ENCODE measurements at places on chromosomes 3 and 15.
A peak's percentile ranks its signal among the peaks of the same experiment; 100 is the strongest.

- no peak for DNase-seq
Measured at GRCh38 chr15:41779662-41780157, 5.4 kb downstream of the MAPKBP1 start.

GRCh38 chr3:111864821-111865656 lies 6.0 kb downstream of the PHLDB2 start:
- DNase-seq, result no peak

GRCh38 chr15:58590926-58591325 lies 158.6 kb downstream of the ADAM10 start:
- no peak for DNase-seq

DNA sequence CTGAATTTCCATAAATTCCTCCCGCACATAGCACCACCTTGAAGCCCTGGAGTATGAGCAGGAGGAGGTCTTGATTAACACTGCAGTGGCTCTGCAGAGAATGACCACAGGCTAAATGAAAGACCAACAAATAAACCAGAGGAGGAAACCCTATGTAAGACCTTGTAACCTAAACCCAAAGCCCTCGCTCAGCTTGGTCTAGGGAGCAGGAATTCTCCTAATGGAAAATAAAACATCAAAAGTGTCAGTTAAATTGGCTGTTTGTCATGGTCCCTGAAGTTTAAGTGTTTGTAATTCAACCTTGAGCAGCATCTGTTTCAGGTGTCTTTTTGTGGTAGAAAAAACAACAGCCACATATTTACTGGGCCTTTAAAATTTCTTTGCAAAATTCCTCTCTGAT lies 9.2 kb upstream of the UBE2Q2 start:
- no peak for DNase-seq

DNA sequence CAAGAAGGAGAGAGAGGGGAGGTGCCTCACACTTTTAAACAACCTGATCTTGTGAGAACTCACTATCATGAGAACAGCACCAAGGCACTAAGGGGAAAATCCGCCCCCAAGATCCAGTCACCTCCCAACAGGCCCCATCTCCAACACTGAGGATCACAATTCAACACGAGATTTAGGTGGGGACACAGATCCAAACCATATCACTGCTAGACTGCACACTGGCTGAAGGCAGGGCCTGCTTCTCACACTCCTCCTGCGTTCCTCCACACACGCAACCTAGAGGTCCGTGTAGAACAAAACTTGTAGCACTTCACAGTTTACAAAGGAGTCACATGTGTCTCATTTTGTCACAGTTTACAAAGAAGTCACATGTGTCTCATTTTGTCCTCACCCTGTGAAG lies 97.8 kb downstream of the DAPK2 start:
- no peak for DNase-seq

DNA sequence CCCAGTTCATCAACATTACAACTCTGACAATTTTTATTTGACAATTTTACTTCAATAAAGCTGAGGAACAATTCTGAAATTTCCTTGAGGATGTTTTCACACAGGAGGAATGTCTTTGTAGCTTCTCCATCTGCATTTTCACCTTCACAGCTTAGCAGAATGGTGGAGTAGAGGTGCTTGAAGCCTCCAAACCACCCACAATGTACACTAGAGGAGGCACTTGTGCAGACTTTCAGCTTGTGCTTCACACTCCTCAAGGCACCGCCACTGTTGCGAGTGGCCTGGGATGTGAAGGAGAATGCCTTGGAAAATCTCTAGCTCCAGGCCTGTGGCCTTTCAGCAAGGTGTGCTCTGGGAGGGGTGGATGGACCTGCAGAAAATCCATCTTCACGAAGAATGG lies 181.9 kb downstream of the EPHB1 start:
- DNase-seq, result no peak

DNA sequence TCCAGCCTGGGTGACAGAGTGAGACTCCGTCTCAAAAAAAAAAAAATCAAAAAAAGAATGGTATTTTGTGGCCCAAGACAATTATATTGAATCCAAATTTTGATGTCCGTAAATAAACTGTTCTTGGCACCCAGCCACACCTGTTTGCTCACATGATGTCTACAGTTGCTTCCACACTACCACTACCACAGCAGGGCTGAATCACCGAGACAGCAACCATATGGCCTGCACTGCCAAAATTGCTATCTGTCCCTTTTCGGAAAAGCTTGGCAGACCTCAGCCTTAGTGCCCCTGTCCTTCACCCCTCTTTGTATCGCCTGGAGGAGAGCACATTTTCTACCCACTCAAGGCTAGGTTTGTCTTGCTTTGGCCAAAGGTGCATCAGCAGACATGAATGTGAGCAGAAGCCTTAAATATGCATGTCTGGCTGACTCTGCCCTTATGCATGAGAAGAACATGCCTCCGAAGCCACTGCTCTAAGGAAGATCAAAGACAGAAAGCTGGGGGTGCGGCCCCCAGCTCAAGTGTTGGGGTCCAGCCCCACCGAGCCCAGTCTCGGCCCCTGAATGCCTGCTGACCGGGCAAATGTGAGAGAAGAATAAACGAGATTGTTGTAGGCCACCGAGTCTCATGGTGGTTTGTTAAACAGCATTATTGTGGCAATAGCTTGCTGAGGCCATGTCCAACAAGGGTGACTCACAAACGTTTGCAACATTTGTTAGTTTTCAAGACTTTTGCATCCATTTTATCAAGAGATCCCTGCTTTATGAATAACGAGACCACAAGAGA lies 108.1 kb downstream of the TPRA1 start:
- no peak for DNase-seq

- DNase-seq, result peak; percentile 59
Measured at GRCh38 chr15:52294881-52295420, 653 bp downstream of the MYO5C start.

GRCh38 chr3:42688016-42688415 lies 2.7 kb downstream of the KLHL40 start:
- no peak for DNase-seq

DNA sequence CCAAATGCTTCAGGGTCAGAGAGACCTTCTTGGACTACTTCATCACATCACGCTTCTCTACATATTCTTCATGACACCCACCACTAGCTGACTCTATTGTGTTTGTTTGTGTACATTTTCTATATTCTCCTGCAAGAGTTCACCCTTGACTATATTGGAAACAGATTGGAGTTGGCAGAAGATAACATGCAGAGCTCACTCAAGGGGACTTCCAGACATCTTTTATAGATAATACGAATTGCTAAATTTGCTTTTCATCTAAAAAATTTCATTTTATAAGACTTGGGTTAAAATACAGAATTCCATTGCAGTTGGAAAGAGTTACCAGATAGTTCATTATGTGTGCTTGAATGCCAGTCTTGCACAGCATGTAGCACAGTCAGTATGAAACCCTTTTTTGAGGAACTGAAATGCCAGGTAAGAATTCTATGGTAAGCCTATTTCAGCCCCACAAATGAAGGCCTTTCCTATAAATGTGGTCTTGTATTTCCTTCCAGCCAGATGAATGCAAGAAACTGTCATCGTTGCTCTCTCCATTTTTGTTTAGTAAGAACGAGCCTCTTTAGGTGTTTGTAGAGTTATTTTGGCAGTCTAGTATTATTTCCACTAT lies 177.6 kb downstream of the GHSR start:
- no peak for DNase-seq

GRCh38 chr3:105905328-105905727 lies 36.5 kb upstream of the CBLB start:
- no peak for DNase-seq

- DNase-seq, result no peak
Measured at GRCh38 chr15:55990998-55991397, 2.4 kb downstream of the NEDD4 start.

DNA sequence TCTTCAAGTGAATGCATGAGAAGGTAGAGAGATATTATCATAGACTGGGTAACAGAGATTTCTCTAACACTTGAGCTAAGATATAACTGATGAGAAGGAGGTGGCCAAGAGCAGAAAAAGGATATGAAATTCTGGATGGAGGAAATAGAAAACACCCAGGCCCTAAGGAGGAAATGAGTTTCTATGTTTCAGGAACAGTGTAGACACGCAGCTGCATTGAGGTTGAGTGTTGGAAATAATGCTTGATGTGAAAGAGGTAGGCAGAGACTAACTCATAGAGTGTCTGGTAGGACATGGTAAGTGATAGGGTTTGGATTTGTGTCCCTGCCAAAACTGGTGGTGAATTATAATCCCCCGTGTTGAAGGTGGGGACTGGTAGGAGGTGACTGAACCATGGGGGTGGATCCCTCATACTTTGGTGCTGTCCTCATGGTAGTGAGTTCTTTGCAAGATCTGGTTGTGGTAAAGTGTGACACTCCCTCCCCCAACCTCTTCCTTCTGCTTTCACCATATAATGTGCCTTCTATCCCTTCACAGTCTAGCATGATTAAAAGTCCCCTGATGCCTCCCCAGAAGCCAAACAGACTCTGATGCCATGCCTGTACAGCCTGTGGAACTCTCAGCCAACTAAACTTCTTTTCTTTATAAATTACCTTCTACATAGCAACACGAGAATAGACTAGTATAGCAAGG lies 787.3 kb downstream of the EDEM1 start:
- DNase-seq, result no peak

DNA sequence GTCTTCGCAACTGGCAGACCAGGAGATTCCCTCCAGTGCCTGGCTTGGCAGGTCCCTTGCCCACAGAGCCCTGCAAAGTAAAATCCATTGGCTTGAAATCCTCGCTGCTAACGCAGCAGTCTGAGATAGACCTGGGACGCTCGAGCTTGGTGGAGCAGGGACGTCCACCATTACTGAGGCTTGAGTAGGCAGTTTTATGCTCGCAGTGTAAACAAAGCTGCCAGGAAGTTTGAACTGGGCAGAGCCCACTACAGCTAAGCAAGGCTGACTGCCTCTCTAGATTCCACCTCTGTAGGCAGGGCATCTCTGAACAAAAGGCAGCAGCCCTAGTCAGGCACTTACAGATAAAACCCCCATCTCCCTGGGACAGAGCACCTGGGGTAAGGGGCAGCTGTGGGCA lies 205.0 kb upstream of the MME start:
- DNase-seq, result no peak

GRCh38 chr3:13069495-13069894 lies 3.7 kb downstream of the IQSEC1 start:
- no peak for DNase-seq

GRCh38 chr15:58987036-58987435 lies 427 bp upstream of the RNF111 start:
- DNase-seq, result no peak

- DNase-seq, result no peak
Measured at GRCh38 chr3:138976047-138976446, 29.0 kb downstream of the FOXL2NB start.

- DNase-seq, result no peak
Measured at GRCh38 chr3:129966876-129967275, 7.6 kb upstream of the TRH start.

- DNase-seq, result no peak
Measured at GRCh38 chr3:181327349-181327748, 337.8 kb upstream of the DNAJC19 start.

GRCh38 chr15:73596174-73596573 lies 37.0 kb downstream of the NPTN start:
- DNase-seq, result no peak

DNA sequence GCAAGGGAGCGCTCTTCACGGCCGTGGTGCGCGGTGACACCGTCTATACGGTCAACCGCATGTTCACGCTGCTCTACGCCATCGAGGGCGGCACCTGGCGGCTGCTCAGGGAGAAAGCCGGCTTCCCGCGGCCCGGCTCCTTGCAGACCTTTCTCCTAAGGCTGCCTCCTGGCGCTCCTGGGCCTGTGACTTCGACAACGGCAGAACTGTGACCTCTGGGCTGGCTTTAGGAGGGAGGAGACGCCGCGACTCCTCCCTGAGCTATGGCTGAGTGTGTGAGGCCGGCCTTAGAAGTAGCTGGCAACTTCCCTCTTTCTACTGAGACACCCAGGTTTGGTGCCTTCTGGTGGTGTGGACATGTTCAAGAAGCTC lies 1.4 kb downstream of the KBTBD13 start:
- DNase-seq, result peak; percentile 80

DNA sequence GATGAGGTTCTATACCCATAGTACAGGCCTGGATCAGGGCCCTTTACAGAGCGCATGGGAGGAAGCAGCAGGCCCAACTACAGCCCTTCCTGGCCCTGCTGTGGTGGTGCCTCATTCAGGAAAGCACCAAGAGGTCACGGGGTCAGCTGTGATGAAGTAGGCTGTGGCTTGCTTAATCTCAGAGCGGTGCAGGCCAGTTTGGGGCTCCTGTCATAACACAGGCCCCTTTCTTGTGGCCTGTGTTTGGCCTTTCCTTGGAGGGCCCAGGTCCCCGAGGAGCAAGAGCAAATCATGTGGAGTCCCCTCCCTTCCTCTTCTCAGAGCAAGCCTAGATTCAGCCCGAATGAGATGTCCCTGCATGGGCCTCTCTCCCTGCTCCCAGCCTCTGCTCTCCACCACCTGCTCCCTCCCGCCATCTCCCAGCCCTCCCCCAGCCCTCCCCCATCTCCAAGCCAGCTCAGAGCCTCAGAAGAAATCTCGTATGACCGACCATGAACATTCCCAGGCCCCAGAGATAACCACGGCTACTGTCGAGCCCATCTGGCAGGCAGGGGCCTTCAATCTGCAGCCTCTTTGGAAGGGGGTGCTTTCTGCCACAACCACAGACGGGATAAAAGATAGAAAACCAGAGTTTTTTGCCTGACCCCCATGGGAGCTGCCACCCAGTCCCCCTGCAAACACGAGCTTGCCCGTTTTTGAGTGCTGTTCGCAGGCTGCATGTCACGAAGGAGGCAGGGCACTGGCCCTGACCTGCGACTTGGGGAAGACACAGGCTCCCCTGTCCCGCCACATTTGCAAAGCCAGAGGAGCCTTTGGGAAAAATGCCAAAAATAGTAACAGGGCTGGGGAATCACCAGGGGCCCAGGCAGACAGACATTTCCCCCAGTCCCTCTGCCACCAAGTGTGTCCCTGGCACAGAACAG lies 32.3 kb upstream of the DUSP7 start:
- DNase-seq, result peak; percentile 62

- no peak for DNase-seq
Measured at GRCh38 chr15:89018207-89018606, 70.0 kb upstream of the ABHD2 start.

DNA sequence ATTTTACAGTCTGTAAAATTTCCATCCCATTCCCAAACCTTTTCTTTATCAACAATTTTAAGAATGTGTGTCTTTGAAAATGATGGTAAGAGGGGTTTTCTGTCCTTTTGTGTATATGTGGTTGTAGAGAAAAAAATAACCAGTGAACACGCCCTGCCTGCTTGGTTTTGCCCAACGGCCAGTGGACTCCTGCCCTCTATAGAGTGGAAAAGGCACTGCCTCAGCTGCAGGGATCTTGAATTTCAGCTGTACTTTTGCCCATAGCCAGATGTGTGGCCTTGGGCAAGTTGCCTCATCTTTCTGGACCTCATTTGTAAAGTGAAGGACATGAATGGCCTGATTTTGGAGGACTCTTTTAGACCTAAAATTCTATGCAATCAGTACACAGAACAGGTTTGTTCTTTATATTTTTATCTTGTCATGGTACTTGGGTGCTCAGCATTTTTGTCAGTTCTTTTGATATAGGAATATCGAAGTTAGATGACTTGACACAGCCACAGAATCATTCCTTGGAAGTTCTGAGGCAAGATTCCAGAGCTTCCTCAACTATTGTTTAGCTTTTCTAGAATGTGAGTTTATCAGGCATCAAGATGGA lies 81.0 kb downstream of the CLDN11 start:
- peak; percentile 57 for DNase-seq

GRCh38 chr3:191382661-191383060 lies 52.3 kb upstream of the UTS2B start:
- no peak for DNase-seq

Measured in ecto neural progenitor cell (in vitro differentiated cells).